ENCODE measurements at places on chromosomes 3 and 15. TPM values are rescaled to one million over a fixed set of nuclear protein-coding genes. Genes with fewer than 3 reads are reported as not detected.

GRCh38 chr3:74532446-74532845 is 82.0 kb downstream of the CNTN3 start:
- DNase-seq = no peak

GRCh38 chr3:33795131-33795530 is 3.3 kb upstream of the PDCD6IP start:
- no peak for DNase-seq

DNA sequence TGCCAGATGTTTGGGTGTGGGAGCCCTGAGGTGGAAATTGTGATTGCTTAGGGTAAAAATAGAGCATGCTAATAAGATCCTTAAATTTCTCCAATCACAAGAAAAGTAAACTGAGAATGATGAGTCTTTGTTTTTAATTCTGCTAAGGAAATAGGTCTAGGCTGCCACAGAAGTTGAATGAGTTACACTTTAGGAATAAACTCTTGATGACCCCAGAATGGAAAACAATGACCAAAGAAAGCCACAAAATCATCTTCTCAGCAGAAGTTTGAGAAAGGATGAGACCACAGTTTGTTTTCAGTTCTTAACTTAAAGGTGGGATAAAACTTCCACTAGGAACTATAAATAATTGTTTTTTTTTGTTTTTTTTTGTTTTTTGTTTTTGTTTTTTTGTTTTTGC is 164.6 kb upstream of the BCL6 start:
- DNase-seq = no peak

The ABCF3 gene
- total RNA-seq = 51.6 TPM

The LRRC49 gene
- total RNA-seq = 9.3 TPM

The SUCNR1 gene
- not detected for total RNA-seq

- no peak for DNase-seq
Observed at GRCh38 chr3:188701485-188701969, 470.2 kb upstream of the TPRG1 start.

DNA sequence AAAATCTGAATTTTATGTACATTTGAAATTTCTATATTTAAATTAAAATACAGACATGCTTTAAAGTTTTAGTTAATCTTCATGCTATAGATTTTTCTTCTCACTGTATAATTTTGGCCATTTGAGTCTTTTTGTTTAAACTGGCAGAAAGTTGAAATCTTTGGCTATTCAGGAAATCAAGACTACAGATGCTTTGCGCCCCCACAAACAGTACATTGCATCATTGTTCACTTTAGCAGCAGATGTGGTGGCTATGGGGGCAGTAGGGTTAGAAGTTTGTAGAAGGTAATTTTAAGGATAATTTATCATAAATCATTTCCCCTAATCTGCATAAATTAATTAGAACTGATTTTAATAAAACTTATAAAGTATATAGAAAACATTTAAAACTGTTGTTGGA is 20.9 kb downstream of the SPPL2A start:
- DNase-seq = no peak

- peak; percentile 44 for DNase-seq
Observed at GRCh38 chr15:68312701-68313204, 35.2 kb downstream of the FEM1B start.

The DCLK3 gene
- 0.69 TPM for total RNA-seq

The CHRM5 gene
- not detected for total RNA-seq

- no peak for DNase-seq
Observed at GRCh38 chr3:71492974-71493771, 90.4 kb downstream of the FOXP1 start.

DNA sequence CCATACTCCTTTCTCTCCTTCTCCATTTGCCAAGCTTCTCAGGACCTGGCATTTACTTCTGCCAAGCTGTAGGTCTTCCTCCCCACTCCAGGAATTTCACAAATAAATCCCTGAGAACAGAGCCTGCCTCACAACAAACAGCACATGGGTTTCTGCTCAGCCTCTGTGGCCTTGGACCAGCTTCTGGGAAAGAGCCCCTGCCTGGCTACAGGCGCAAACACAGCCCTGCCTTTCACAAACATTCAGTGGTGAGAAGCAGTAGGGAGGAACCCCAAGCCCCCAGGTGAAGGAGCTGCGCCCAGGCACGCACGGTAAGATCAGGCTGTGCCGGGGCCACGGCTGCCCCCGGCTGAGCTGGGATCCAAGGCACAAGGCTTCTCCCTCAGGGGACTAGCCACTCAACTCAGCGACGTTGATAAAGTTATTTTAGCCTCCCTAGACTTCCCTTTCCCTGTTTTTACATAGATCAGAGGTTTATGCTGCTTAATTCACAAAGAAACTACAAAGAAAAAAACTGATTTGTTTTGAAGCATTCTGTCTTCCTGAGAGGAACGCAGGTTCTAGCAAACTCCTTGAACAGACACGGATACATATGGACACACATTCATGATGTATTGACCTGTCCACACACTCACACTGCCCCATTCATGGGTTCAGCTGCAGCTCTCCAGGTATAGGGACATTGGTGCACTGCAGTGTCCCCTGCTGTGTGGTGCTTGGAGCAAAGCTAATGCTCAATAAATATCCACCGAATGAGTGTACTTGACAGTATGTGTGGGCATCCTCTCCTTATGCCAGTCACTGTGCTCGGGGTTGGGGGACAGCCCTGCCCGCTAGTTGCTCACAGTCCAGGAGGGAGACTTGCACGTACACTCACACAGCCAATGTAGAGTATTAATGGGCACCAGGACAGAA is 25.4 kb downstream of the HES1 start:
- DNase-seq = no peak

The ATP10A gene
- total RNA-seq = 3.4 TPM

DNA sequence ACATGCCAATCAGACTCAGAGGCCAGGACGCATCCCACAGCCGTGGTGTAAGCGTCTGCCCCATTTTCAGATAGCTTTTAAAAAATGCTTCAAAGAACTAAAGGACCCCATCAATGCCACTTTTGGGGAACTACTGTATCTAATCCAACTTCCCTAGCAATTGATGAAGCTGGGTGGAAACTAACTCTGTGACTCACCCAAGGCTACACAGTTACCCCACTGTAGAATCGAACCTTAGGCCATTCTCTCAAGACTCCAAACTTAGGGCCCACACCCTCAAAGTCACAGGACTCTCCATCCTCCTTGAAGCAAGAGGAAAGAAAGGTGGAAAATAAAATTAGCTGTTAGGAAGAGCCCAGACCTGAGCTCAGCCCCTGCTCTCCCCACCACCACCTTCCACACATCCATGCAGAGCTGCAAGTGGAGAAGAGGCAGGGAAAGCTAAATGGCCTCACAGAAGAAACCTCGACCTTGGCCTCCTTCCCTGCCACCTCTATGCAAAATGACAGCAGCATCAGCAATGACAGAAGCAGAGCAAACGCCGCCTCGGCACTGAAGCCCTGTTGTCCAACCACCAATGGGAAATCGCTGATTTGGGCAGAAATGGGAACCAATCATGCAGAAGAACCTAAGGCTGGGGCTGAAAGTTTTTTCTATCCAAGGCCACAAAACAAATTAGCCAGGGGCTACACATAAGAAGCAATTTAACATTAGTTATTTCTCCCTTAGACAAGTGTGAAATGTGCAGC is 22.2 kb downstream of the ANP32A start:
- DNase-seq = no peak

The SLC27A2 gene
- total RNA-seq = 5.8 TPM

The EIF3J gene
- total RNA-seq = 109 TPM

The LRTM1 gene
- not detected for total RNA-seq

The GPR62 gene
- 0.19 TPM for total RNA-seq

DNA sequence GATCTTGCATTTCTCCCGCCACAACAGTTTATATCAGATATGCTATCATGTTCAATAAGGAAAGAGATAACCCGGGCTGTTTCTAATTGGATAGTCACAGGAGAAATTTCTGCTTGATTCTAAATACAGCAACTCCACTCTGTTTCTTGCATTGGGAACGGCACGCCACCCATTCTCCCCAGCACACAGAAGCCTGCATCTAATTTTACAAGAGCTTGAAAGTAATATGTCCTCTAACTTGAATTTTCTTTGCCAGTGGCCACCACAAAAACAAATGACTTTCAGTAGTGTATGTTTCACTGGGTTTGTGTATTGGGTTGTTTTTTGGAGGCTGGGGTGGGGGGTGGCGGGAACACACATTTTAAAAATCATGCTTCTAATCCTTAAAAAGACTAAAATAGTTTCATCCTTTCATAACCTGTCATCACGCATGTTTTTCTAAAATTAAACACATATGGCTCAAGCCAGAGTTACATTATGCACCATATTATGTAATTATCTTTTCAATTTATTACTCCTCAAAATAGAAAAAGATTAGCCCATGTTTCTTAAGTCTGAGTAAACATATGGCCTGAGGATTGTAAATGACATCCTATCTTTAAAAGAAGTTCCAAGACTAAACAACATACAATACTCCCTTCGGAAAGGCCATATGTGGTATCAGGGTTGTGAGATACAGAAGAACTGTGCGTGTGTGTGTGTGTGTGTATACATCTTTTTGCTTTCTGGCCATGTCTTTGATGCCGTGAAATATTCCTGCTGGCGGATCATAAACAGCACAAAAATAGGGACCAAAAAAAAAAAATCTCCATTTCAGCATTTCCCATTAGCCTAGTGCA is 176.3 kb downstream of the FOXP1 start:
- DNase-seq = no peak

DNA sequence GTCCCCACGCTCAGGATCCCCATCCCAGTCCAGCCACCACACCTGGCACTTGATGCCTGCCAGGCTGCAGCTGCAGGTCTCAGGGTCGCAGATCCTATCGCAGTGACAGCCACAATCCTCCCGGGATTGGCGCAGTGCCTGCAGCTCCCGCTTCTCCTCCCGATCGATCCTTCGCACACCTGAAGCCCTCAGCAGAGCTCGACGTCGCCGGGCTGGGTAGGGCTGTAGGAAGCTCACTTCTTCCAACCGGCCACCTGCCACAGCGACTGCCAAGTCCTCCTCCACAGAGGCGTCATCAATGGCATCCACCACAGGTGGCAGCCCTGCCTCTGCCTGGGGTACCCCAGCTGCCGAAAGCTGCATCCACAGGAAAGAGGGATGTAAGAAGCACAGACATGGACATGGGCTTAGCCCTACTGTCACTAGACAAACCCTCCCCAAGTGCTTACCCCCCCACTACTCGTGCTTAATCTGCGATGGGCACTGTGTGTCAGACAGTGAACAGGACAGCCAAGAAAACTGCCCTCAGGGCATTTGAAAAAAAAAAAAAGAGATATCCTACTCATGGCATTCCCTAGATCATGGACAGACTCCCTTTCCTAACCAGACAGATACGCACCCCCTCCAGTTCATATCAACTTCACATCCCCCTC is 9.2 kb downstream of the CSRNP1 start:
- no peak for DNase-seq

The NTRK3 gene
- total RNA-seq = 4.6 TPM

DNA sequence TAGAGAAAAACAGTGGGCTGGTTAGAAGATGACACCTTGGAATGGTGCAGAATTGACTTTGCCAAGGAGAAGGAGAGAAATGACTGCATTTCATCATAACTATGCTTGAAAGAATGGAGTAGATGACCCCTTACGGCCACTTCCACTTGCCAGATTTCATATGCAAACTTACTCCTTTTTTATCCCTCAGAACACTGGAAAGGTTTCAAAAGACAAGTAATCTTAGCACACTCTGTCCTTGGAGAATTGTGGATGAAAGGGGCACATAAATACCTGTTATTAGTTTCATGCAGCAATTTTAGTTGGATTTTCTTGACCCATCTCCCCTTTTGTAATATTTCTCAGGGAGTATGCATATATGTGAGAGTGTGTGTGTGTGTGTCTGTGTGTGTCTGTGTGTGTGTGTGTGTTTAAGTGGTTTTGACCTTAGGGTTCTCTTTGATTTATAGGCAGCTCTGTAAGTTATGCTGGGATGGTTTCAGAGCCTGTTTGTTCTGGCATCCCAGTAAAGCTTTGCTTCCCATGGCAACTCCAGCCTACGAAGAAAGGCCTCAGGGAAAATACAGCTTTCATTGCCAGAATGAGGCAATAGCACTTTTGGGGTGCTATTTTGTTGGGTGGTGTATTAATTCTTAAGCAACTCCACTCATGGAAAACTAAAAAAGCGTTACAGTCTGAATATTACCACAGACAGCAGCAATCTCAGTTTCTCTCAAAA is 122.2 kb upstream of the TP63 start:
- no peak for DNase-seq

DNA sequence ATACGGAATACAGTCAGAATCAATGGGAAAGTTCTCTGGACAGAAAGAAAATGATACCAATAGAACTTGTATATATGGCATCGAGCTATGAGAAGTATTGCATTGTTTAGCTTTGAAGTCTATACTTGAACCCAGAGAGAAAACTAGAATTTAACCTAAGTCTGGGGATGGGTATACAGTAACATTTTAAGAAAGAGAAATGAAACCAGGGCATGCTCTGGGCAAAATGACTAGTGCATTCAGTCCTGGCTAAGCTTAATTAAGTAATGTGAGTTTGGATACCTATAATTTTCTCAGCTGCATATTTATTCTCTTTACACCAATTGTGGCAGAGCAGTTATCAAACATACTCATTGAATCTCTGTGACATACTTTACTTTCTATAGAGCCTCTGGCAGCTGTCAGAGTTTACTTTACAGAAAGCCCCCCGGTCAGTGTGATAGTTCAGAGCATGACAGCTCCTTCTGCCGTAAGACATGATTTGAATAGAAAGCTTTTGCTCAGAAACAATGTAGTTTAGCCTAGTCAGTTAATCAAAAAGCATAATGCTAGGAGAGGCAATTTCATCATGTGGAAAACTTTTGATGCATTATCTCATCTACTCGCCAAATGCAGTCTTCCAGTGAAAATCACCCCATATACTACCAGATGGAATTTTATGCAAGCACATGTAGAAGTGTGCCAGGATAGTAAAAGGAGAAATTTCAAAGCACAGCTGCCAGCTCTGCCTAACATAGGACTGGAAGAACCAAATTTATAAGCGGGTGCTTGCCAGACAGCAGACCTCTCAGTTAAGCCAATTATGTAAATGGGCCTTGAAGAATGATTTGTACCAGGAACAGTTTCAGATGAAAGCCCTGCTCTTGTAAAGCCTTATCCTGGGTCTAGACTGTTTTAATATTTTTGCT is 40.7 kb downstream of the OXSM start:
- DNase-seq = no peak

The GNAT1 gene
- total RNA-seq = not detected

The BSN gene
- total RNA-seq = 3.0 TPM

GRCh38 chr3:14227856-14228255 is 49.2 kb downstream of the LSM3 start:
- no peak for DNase-seq

DNA sequence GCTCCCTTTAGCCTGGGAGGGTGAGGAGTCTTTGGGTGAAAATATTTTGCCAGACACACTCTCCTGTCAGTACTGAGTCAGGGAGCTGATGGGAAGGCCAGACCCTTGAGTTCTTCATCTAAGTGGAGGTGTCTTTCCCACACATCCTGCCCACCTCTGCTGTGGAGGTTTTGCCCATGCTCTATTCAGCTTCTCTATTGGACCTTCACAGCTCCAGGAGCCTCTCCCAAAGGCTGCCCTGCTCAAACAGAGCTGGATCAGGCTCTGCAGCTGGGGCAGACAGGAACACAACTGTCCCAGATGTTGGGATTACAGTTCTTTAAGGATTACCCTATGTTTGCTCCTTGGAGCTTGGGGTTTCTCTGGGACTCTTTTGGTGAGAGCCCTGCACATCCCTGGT is 77.9 kb downstream of the SPSB4 start:
- no peak for DNase-seq

GRCh38 chr3:167811031-167811430 is 75.5 kb downstream of the SERPINI1 start:
- no peak for DNase-seq

- peak; percentile 79 for DNase-seq
Observed at GRCh38 chr15:52256366-52256765, 39.2 kb downstream of the MYO5C start.
